ENCODE measurements at places on chromosomes 1 and 21.

- no peak for DNase-seq
These were observed 28.4 kb upstream of the ETV3 start for GRCh38 chr1:157166590-157166989.

GRCh38 chr1:189616893-189617292, 860.8 kb downstream of the BRINP3 start:
- DNase-seq, result peak; percentile 23

DNA sequence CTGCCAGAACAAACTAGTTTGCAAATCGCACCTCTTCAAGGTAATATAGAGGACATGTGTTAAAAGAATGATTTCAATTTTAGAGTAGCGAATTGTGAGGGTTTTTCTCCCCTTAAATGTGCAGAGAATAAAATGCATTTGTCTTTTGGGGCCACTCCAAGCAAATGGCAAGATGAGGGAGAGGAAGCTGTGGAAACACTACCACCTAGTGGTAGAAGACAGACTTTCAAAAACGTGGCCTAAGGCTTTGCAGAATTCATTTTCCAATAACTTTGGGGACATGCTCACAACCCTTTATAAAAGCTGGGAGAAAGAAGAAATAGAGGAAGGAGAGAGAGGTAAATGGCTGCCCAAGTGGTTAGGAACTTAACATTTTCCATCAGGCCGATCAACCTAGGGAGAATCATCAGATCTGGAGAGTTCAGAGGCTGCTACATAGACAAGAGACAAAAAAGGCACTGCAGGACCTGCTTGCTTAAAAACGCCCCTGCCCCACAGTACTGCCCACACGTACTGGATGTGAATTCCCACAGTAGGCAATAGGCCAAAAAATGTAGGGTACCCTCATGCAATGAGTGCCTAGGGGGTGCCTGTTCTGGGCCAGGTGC, 15.7 kb upstream of the RCAN1 start:
- no peak for DNase-seq

DNA sequence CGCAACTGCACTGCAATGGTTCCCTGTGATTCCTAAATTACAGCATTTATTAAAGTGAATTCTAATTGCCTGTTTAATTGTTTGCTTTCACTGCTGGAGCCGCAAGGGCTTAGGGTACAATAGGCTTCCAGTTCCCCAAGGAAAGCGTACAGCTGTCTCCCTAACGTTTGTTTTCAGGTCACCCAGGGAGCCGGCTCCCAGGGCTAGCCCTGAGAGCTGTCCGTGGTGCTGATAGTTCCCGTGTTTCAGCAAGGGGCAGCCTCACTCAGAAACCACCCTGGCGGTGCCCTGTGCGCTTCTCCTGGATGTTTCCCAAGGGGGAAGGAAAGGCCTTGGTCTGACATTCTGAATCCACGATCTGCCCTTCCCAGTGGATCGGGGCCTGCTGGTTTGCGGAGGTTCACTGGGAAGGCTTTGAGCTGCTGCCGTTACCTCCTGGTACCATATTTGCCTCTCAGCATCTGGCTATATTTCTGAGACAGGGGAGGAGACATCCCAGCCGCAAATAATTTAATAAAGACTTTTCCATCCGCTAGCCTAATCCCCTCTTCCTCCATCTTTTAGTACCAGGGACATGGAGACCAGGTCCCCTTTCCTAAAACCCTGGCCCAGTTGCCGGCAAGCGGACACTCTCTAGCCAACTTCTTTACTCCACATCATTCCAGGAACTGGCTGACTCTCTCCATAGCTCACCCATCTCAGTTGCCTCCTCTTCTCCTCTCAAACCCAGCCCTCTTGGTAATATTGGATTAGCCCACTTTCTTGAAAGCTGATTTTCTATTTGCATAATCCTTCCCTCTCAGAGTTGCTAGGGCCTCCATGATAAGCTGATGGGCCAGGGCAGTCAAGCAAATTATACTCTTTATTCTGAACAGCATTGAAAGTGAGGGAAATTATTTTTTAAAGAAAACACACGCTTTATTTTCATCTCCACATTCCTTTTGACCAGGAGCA, 149.0 kb downstream of the IGSF21 start:
- no peak for DNase-seq

DNA sequence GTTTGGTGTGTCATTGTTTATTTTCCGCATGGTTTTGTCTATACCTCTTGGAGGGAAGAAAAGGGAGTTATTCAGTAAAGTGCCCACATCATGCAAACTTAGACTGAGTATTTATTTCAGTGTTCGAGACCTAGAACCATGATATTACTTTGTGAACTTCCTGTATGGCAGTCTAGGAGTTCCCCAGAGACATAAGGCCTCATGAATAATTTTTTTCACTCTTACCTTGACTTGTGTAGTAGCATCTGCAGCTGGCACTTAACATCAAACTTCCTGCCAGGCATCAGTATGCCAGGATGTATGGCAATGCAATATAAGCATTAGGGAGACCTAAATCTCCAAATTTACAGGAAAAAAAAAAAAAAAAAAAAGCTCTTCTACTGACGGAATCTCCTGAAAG, 287.7 kb downstream of the NEGR1 start:
- DNase-seq, result no peak

DNA sequence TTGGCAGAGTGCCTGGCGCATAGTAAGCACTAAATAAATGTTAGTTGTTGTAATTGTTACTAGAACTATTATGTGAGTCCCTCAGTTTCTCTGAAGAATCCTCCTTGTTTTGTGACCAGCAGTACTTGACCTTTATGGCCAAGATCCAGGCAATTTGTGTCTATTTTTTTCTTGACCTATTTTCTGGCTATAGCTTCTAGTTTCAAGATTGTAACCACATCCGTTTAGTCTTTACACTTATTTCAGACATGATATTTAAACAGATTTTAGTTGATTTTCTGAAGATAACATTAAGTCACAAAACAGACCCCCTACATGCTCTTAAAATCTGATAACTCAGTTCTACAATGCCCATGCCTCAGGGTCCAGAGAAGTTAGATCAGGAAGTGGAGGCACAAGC, 50.3 kb downstream of the CDC7 start:
- no peak for DNase-seq

DNA sequence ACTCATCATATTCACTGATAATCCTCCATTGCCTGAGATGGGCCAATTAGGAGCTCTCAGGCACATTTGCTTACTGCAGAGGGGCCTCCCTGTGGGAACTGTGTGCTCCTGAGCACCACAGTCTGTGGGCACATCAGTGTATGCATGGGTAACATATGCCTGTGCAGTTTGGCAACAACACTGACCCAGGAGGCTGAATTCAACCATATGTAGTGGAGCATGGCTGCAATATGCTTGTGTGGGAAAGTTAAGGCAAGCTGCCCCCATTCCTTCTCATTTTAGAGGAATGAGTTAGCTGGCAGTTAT, 11.8 kb upstream of the FMOD start:
- no peak for DNase-seq

GRCh38 chr1:61116421-61116820, 34.1 kb downstream of the NFIA start:
- DNase-seq, result no peak

DNA sequence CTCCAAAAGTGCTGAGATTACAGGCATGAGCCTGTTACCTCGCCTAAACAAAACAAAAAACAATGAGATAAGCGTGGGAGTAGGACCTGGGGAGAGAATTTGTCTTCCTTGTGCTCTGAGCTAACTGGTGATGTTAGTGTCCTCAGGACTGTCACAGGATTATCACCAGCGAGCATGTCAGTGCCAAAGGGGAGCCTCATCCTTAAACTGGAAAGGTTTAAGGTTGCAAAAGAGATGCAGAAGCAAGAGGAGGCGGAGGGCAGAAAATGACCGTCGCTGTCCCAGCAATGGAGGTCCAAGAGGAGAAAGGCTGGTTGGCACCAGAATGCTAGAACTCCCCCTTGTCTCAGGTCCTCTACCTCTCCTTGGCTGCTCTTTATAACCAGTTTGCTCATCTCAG, 3.9 kb downstream of the SYPL2 start:
- DNase-seq, result no peak
